Pons (tissue), 1 donor: ENCODE measurements at places on chromosomes 4 and X.

DNA sequence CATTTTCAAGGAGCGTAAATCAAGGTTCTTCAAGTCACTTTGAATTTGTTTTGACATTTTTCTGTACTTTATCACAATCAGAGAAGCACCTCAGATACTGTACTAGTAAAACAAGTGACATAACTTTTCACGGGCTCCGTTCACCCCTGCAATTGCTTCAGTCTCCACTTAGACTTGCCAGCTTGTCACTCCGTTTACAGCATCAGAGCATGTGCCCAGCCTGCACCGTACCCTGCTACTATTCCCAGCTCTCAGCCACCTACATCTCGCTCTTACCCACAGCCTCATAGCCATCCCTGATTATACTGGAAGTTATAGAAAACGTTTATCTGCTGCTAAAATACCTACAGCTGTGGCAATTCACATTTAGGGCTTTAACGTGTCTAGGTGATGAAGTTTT lies 135.3 kb upstream of the TENM3 start:
- DNase-seq, result no peak

DNA sequence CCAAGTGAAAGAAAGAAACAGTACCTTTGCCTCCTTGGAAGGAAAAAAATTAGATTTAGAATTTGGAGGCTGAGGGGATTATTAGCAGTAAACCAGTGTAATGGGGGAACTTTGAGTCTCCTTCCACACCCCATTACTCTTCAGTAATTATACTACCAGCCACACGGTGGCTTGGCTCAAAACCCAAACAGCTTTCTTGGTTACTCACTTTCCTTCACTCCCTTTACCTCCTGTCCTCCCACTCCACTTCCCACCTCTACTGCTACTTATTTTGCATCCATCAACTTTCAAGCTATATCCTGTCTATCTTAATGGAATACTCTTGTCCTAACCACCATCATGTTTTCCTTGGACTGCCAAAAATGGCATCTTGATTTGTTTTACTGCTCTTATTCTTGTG lies 310.6 kb upstream of the AADAT start:
- no peak for DNase-seq

DNA sequence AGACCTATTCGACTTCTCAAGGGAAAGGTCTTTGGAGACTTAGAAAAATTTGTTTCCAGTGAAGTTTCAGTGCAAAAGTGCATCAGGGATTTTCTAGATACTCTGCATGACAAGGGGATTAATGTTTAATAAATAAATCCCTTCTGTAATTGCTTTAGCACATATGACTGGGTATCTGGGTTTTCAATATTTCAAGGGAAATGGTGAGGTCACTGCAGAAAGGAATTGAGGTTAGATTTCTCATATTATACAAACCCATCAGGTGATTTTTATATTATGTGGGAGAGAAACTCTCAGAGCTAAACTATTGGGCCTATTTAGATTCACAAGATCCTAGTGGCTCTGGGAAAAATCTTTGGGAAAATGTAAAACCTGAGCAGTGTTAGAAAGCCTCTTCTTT lies 48.3 kb upstream of the SLC4A4 start:
- DNase-seq, result no peak

DNA sequence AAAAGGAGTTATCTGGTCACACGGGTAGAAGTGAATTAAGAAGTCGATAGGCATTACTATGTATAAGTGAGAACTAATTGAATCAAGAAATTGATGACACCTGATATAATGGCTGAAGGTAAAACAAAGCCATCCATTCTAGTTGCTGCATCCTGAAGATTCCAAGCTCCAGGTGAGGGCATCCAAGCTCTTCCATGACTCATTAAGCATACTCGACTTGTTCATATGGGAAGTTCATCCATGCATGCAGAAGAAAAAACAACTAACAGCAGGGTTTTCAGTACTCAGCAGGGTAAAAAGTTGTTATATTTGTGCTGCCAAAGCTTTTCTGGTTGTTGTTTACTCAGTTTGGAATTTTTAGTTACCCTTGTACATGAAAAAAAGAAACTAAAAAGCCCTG lies 508.0 kb upstream of the CXorf51A start:
- DNase-seq, result no peak

DNA sequence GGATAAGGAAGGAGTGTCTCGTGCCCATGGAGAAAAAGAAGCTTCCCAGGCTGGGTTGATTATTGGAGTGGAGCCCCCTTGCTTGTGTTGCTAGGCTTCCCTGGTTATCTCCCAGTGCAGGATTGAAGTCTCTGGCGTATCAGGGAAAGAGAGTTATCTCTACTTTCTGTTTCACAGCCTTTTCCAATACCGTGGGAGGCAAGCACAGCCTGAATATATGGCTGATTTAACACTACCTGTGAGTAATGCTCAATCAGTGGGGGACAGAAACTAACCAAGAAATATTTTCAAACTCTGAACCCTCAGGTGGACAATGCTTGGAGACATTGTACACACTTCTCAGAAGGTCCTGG lies 65.2 kb downstream of the SERPINA7 start:
- no peak for DNase-seq

DNA sequence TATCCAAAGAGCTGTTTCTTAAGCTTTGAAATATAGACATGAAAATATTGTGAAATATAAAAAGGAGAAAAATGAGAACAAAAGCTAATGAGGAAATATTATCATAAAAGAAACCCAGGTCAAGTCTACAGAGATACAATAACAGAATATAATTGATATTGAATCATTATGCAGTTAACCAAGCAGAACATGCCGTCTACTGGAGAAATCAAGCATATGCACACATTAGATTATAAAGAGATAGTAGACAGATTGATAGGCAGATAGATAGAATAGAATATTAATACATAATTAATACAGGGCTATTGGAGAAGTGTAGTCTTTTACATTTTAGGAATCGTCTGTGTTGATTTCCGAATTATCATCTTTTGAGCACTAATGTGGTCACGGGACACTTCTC lies 208.5 kb downstream of the EPHA5 start:
- no peak for DNase-seq

DNA sequence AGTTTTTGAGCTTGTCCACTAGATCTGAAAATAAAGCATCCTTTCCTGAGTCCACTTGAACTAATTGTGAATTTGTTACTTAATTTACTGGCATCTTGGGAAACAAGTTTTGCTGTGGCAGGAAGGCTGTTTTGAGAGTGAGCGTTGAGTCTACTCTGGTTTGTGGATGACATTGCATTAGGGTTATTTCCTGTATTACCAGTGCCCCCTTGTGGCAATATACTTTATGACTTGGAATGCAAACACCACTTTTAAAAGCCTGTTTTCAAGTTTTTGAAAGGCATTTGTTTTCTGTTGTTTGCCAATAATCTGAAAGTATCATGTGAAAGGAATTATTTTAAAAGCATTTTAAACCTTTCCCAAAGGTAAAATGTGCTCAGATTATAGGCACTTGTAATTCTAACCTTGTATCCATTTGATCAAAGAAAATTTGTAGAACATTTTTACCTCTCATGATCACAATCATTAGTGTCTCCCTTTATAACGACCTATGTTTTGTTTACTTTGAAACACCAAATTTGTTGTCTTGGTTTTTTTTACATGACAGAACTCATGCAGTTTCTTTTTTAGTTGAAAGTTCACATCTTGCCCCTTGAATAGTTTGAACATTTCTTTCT lies 18.0 kb upstream of the CYP2U1 start:
- DNase-seq, result peak; percentile 86

- peak; percentile 79 for DNase-seq
Observed at GRCh38 chr4:95044324-95044837, 286.6 kb downstream of the BMPR1B start.

DNA sequence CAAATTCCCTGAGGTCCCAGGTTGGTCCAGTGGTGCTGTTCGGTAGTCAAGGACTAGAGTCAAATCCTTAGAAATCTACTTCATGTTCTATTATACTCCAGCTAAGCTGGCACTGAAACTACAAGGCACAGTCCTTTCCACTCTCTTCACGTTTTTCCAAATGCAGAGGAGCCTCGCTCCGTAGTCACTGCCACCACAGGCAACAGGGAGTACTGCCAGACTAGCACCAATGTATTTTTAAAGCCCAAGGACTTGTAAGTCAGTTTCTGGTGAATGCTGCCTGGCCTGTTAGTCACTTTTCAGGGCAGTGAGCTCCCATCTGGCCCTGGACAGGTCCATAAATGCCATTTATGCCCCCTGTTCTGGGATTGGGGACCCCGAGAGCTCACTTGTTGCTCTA lies 323.5 kb downstream of the FAM47A start:
- DNase-seq, result no peak
